ENCODE measurements at places on chromosomes 4 and X.

- DNase-seq, result no peak
Measured at GRCh38 chrX:153773741-153774575, 6.9 kb upstream of the SRPK3 start.

DNA sequence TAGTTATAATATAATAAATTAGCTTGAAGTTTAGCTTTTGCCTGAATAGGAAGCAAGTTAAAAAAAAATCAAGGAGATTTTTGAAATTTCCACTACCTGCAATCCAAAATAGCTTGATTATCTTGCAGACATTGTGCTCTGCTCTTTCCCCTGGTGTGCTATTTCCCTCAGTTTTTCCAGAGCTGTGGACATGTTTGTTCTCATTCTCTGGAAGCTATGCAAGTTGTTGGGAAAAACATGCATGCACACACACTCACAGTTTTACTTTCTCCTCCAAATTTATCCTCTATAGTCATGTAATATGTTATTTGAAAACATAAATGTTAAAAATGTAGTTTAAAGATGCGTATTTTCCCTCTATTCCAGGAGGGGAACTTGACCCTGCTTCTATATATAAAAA is 225.8 kb upstream of the ARSJ start:
- no peak for DNase-seq

GRCh38 chr4:93896516-93896915 is 68.0 kb downstream of the ATOH1 start:
- no peak for DNase-seq

DNA sequence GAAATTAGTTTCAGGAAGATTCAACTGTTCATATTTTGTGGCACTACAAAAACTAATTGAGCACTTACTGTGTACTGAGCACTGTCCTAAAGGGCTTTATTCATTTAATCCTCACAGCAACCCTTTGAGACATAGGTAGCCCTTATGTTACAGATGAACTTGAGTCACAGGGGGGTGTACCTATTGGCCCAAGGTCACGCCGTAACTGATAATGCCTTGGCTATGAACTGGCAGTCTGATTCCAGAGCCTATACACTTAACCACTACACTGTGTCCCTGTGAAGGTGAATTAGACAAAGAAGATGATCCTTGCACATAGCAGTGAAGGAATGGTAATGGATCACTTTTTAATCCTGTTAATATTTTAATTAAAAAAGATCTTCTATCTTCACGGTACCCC is 12.0 kb downstream of the TMEM165 start:
- DNase-seq, result no peak

- DNase-seq, result no peak
Measured at GRCh38 chr4:98688411-98689290, 30.2 kb upstream of the TSPAN5 start.

- DNase-seq, result peak; percentile 41
Measured at GRCh38 chr4:184653650-184654049, 4.1 kb downstream of the PRIMPOL start.

GRCh38 chrX:71542825-71543224 is 9.9 kb downstream of the OGT start:
- DNase-seq, result no peak

- no peak for DNase-seq
Measured at GRCh38 chrX:121150217-121150616, 102.8 kb downstream of the GLUD2 start.

GRCh38 chr4:183755596-183755995 is 96.5 kb downstream of the TRAPPC11 start:
- no peak for DNase-seq

GRCh38 chr4:87498446-87498900 is 30.7 kb downstream of the SPARCL1 start:
- no peak for DNase-seq

- no peak for DNase-seq
Measured at GRCh38 chrX:118228041-118228440, 111.4 kb upstream of the KLHL13 start.

DNA sequence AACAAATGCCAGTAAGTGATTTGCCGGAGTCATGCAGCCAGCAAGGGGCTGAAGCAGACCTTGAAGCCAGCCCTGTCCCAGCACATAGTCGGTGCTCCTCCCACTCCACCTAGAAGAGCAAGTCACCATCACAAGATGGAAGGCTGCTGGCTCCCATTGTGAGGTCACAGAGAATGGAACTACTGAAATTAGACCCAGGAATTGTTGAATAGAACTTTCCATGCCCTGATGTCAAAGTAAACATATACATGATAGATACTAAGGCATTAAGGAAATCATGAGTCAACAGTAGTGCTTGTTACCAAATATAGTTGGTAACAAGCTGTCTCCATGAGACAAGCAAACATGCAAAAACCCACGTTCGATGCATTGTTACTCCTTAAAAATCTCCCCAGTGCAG is 177.1 kb upstream of the MID1 start:
- no peak for DNase-seq

DNA sequence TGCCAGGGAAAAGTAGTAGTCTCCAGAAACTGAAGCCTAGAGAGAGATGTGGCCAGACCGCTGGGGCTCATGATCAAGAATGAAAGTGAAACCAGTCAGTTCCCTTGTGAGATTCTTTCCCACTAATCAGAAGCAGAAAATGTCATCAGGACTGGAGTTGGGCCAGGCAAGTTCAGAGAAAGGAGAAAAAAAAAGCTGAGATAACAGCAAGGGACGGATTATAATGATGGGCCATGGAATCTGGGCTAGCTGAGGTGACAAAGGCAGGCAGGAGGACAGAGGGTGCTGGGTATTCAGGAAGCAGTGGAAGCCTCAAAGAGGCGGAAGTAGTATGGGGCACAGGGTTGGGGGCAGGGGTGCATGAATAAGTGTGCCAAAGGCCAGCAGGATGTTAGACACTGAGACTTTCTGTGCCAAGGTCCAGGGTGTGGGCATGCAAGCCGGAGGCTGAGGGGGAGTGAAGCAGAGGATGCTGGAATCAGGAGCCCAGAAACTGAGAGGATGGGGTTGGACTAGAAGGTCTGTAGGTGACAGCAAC is 2.5 kb downstream of the CXorf38 start:
- DNase-seq, result peak; percentile 33

GRCh38 chr4:118850488-118851173 is 14.7 kb upstream of the SEC24D start:
- no peak for DNase-seq

DNA sequence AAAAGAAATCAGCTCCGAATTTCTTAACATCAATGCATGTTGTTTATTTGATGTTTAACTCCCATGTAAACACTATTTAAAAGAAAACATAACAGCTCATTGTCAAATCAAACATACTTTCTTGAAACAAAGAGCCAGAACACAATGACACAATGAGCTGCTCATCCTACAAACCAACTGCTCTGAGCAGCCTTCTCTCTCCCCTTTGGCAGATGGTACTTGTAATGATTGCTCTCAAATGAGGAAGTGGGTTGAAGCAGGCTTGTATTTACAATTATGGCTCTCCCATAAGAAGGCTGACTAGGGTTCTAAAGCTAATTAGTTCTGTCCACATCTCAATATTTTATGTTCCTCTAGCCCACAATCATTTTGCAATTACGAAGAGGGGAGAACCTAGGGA is 637.8 kb upstream of the ADGRL3 start:
- DNase-seq, result no peak

DNA sequence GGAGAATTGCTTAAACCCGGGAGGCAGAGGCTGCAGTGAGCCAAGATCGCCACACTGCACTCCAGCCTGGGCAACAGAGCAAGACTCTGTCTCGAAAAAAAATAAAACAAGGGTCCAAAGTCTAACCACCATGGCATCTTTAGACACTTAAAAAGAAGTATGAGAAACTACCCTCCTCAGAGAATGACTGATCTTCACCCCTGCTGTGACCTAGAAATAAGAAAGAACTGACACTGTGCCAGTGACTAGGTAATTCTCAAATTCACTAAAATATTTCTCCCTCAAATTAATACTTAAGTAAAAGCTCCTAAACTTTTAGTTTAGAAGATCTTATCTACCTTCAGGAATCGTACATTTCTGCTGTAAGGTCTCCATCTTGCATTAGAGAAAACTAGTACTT is 80.3 kb downstream of the AFAP1 start:
- DNase-seq, result no peak

GRCh38 chrX:17187136-17187756 is 187.8 kb upstream of the NHS start:
- DNase-seq, result peak; percentile 25

- DNase-seq, result no peak
Measured at GRCh38 chr4:75142382-75142781, 209.5 kb downstream of the PARM1 start.

GRCh38 chrX:150406596-150406995 is 43.5 kb downstream of the MAMLD1 start:
- DNase-seq, result no peak

DNA sequence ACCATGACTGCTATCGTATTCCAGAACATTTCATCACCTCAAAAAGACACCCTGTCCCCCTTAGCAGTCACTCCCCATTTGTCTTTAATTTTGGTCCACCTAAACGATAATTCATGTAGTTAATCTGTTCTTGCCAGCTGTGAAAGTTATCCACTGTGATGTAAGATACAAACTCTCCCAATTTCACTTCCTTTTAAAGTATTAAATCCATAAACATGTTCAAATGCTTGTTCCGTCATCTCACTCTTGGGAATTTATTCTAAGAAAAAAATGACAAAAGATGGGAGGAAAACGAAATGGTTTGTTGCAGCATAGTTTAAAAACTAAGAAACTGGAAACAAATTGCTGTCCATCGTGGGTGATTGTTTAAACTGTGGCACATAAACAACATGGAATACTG is 53.7 kb upstream of the IRF2 start:
- no peak for DNase-seq

DNA sequence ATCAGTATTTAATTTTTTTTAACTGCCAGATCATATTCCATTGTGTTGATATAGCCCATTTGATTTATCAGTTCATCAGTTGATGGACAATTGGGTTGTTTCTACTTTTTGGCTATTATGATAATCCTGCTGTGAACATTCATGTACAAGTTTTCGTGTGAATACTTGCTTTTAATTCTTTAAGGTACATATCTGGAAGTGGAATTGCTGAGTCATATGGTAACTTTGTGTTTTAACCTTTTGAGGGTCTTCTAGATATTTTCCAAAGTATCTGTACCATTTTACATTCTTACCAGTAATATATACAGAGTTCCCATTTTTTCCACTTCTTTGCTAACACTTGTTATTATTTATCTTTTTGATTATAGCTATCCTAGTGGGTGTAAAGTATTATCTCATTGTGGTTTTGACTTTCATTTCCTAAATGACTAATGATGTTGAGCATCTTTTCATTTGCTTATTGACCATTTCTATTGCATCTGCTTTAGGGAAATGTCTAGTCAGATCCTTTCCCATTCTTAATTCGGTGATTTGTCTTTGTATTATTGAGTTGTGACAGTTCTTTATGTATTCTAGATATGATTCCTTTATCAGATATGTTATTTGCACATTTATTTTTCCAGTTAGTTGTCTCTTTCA is 75.2 kb upstream of the NUDT6 start:
- DNase-seq, result no peak

All from A673 (cell line).